ENCODE measurements at places on chromosomes 1 and 21.

GRCh38 chr1:188888386-188888785 lies 1589.3 kb downstream of the BRINP3 start:
- DNase-seq = no peak

DNA sequence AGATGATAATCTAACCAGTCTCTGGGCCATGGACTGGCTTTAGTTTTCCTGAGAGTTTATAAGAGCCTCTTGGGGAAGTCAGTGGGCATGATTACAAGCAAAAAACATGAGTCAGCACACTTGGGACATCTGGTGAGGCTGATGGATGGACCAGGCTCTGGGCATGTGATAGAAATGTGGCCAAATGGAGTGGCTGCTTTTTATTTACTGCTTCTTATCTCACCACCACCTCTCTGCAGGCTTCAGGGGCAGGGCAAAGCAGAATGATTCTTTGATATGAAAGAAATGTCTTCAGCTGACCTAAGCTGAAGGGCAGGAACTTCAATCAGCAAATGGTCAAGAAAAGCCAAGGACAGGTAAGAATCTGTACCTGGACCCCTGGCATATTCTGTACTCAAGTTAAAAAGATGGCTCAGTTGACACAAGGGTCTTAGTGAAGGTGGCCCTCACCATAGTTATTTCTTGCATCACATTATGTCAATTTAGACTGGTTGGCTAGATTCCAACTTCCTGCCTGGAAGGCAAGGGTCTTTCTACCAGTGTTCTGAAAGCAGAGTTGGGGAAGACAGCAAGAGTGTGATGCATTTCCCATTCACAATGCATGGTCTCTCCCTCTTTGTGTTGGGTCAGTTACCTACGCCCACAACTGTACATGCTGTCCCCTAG lies 162.8 kb downstream of the FASLG start:
- no peak for DNase-seq

- no peak for DNase-seq
Measured at GRCh38 chr1:26745191-26745590, 42.6 kb upstream of the PIGV start.

DNA sequence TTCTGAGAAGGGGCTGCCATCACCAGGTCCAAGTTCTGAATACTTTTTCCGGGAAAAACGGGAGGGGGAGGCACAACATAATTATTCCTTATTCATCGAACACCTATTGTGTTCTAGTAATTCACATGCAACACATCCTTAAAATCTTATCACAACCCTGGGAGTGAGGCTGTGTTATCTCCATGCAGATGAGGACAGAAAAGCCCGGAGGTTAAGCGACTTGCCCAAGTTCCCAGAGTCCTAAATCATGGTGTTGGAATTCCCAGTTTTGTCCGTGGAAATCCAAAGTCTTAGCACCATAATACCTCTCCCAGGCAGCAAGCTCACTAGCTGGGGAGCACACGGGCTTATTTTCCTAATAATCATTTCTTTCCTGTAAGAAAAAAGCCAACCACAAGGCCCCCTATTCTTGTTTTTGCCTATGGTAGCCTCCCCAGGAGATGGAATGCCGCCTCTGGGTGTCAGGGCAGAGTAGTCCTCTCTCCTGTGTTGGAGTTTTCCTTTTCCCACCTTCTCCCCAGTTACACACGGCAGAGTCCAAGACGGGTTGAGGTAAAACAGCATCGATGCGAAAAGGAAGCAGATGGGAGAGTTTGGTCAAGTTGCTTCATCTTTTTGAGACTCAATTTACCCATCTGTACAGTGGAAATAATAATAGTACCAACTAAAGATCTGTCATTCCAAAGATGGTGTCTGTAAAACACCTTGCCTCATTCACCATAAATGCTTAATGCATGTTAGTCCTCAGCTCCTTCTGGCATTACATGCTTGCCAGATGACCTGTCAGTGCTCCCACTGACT lies 228.0 kb upstream of the TMEM51 start:
- DNase-seq = no peak

DNA sequence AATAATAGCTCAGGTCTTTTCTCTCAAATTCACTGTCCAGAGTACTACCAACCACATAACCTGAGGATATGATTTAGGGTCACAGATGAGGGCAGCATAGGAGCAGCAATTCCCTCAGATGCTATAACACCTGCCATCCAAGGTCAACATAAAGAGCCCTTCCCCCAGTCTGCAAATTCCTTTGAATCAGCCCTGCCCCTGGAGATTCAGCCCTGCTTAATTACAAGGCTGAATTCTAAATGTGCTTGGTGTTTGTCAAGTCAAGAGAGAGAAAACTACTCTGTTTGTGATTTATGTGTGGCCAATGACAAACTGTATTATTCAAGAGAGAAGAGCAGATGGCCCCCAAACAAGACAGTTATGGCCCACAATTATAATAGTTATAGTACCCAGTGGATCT lies 195.7 kb upstream of the ADGRL2 start:
- no peak for DNase-seq

GRCh38 chr1:199067483-199067882 lies 428.6 kb downstream of the PTPRC start:
- DNase-seq = peak; percentile 66

GRCh38 chr1:85421179-85421578 lies 43.8 kb downstream of the DDAH1 start:
- DNase-seq = no peak

GRCh38 chr1:156500543-156500792 lies at the start of gene MEF2D:
MEF2D (minus strand) TSS chr1:156500775; CDS start chr1:156483292, 17,483 bp downstream.
- no peak for DNase-seq

- DNase-seq = no peak
Measured at GRCh38 chr1:226708342-226708780, 30.7 kb downstream of the ITPKB start.

- no peak for DNase-seq
Measured at GRCh38 chr1:3893190-3893589, 6.9 kb downstream of the C1orf174 start.

- DNase-seq = no peak
Measured at GRCh38 chr1:2047749-2048729, 2.2 kb upstream of the PRKCZ start.

GRCh38 chr1:52769346-52770033 lies 43.2 kb downstream of the ZYG11B start:
- DNase-seq = no peak

GRCh38 chr1:54490361-54491248 lies 57.4 kb upstream of the ACOT11 start:
- DNase-seq = no peak

DNA sequence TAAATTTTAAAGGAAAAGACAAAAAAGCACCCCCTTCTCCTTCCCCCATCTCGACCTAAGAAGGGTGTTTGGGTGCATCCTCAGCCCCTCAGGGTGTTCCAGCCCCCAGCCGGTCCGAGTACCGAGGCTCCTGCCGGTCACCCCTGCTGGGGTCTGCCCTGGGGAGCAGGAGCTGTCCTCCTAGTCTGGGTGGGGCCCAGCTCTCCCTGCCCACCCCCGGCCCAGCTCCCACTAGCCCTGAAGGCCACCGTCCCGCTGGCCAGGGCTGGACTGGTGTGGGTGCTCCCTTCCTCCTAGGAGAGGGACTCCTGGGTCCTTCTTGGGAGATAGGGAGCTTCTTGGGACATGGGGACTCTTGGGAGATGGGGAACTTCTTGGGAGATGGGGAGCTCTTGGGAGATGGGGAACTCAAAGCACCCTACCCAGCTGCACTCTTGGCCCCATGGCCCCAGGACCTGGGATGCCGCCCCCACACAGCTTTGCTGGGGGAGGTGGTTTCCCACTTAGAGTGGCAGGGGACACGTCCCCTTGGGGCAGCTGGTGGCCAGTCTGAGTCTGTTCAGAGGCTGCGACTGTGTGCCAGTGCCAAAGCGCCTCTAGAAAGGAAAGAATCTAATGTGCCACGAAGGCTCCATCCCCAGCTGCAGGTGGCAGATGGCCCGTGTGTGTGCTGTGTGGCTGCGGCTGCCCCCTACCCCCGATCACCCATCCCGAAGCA lies 44.5 kb downstream of the MORN1 start:
- no peak for DNase-seq

DNA sequence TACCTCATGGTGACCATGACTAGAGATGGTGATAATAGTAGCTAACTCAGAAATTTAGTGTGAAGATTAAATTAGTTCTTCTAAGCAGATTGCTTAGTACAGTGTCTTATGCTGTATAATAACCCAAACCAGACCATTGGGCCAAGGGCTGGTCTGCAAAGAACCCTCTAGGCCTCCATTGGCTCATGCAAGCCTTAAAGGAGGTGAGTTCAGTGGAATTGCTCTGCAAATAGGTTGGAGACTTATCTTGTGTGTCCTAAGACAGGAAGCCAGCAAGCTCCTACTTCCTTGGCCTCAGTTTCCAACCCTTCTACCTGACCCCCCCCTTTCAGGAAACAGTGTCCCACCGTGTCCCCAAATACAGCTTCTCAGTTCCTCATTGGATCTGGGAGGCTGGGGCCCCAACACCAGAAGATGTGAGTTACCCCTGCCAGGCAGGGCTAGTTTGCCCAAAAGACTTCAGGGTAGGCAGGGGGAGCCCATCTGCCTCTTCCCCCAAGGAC lies 1.9 kb upstream of the MEF2D start:
- DNase-seq = no peak

DNA sequence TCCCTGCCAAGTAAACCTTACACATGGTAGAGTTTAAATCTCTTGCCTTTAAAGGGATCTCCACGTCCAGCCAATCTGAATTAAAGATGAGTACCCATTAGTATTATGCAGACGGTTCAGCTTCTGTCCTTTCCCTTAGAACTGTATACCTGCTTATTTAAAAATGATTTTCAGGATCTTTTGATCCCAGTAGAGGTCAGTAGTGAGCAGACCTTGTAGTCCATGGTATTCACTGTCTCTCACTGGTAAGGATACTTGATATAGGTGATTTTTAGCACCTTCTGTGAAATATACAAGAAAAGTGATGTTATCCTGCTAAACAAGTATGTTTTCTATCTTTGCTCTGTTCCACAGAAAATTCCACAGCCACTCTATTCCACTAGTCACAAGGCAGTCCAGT lies 1211.6 kb upstream of the ADGRL4 start:
- peak; percentile 71 for DNase-seq

DNA sequence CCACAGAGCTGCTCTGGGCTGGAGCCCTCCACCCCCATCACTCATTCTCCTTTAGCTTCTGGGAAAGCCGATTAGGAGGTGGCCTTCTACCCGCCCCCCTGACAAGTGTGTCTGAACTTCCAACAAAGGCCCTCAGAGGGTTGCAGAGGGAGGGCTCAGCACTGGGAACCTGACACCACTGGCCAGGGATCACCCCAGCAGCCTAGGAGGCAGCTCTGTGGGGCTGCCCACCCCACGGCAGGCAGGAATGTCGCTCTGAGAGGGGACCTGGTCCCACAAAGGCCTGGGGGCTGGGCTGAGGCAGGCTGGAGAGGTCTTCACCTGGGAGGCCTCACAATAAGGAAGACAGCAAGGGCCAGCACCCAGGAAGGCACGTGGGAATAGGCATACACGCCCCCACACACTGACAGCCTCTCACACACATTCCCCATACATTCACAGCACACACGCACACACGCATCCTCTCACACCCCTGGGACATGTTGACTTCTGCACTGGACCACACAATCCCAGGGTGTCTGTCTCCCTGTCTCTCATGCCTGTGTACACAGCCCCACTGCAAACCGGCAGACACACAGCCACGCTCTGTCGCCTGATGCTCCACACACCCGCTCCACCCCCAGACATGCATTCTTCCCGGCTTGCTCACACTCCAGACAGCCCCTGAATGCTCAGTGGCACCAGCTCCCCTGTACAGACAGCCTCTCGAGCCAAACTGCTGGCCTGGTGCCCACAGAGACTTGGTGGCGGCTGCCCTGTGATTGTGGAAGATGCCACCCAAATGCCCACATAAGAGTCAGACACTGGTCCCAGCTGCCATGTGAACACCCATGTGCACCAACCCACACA lies 30.7 kb downstream of the DMBX1 start:
- no peak for DNase-seq

GRCh38 chr1:106879538-106879937 lies 176.9 kb upstream of the PRMT6 start:
- no peak for DNase-seq

GRCh38 chr1:165364568-165365133 lies 8.1 kb upstream of the LMX1A start:
- no peak for DNase-seq

- no peak for DNase-seq
Measured at GRCh38 chr1:25477448-25478034, 46.8 kb downstream of the MACO1 start.

DNA sequence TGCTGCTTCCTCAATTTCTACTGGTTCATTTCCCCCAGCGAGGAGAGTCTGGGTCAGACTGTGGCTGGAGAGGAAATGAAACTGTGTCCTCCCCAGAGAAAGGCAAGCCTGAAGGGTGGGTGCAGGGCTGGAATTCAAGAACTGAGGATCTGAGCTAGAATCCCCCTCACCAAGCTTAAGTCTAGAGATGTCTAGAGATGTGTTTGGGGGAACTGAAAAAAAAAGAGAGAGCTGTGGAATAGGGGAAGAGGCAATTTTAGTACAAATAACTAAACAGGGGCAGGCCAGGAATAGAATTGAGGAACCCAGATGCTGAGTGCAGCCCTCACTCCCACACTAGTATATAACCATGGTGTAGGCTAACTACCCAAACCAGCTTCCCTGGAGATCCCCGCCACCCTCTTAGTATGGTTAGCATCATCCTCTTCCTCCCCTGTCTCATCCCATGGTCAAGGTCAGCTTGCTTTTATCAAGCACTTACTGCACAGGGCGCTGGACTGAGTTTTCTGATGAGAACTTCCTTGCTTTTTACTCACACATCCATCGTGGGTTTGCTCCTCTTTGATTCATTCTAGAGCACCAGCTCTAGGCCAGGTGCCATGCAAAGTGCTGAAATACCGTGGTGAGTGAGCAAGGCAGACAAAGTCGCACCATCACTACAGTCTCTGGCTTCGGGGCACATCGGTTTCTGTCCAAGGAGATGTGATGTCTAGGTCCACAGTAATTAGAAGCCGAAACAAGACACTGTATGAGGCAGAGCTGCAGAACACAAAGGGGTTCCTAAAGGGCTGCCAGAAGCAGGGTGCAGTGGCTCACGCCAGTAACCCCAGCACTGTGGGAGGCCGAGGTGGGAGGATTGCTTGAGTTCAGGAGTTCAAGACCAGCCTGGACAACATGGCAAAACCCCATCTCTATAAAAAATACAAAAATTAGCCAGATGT lies 112.9 kb upstream of the IPO9 start:
- DNase-seq = no peak

GRCh38 chr1:180261524-180262155 lies 31.6 kb downstream of the LHX4 start:
- no peak for DNase-seq

GRCh38 chr1:30300669-30301068 lies 422.7 kb downstream of the MATN1 start:
- DNase-seq = no peak

Measured in MM.1S (cell line).